Ammon's horn (tissue), 1 donor: ENCODE measurements at places on chromosomes 5 and 9.

- no peak for DNase-seq
Observed at GRCh38 chr9:135757356-135757755, 55.4 kb downstream of the KCNT1 start.

GRCh38 chr9:113660196-113660595, 196.7 kb downstream of the RGS3 start:
- no peak for DNase-seq

GRCh38 chr9:133786907-133787753, 49.0 kb upstream of the SARDH start:
- DNase-seq, result no peak

GRCh38 chr9:88076286-88077070, 61.8 kb downstream of the SPATA31C2 start:
- DNase-seq, result peak; percentile 78

GRCh38 chr5:150214289-150214688, 24.4 kb downstream of the SLC6A7 start:
- DNase-seq, result no peak

- DNase-seq, result no peak
Observed at GRCh38 chr5:35317586-35317985, 87.3 kb upstream of the PRLR start.

DNA sequence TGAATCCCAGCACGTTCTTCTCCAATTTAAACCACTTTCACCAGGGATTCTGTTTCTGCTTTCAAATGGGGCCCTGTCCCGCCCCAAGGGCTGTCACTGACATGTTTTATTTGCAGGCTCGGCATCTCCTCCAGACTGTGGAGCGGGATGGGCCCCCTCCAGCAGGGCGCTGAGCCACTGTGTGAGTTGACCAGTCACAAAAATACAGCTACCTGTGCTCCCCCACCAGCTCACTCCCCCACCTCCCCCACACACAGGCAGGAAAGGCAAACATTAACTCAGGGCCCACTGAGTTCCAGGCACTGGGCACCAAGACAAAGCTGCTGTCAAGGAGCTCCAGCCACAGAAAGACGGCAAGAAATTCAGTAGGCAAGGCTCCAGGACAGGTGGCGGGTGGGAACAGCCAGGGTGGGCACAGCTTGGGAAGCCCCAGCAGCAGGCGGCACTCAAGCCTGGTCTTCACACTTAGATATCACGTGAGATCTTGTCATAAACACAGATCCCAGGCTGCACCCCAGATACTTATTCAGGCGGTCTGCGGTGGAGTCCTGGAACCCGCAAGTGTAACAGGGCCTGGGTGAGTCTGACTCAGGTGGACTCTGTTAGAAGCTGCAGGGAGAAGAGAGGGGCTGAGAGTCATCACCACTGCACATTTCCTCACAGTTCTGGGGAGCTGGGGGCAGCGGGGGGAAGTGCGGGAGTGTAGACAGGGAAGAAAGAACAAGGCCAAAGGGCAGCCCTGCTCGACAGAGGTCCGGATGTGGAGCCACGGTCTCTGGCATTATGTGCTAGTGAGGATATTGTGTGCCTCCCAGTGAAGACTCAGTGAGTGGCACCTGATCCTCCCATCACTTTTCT, 44.7 kb downstream of the OR2V1 start:
- no peak for DNase-seq

DNA sequence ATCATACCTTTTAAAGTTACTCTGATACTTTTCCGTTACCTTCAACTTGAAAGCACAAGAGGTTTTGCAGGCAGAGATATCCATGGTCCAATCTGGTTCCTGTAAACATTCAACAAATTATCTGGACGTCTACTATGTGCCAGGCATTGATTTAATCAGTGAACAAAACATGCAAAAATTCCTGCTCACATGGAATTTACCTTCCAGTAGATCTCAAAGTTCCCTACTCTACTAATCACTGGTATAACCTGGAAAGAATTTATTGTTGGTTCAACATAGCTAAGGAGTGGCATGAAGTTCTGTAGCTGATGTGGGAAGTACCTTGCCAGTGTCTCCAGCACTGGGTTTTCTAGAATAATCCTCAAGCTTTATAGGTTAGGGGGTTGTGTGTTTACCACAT, 9.8 kb downstream of the OCLN start:
- no peak for DNase-seq

- DNase-seq, result no peak
Observed at GRCh38 chr9:18208166-18209059, 265.5 kb upstream of the ADAMTSL1 start.

DNA sequence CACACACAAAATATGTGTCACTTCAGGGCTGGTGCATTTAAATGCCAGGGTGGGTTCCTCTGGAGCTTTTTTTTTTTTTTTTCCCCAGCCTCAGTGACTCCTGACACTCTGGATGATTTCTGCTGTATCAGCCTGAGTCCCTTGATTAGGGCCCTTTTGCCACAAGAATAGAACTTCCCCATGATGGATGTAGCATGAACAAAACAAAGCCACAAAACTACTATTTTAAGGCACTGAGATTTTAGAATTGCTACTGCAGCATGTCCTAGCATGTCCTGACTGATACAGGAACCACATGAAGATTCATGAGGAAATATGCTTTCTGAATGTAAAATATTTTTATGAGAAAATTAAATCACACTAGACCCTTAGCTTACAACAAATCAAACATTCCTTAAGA, 13.9 kb upstream of the ADGRD2 start:
- no peak for DNase-seq

- no peak for DNase-seq
Observed at GRCh38 chr9:84068872-84069271, 88.3 kb downstream of the RMI1 start.

GRCh38 chr9:24590432-24590831, 44.7 kb upstream of the IZUMO3 start:
- DNase-seq, result no peak

DNA sequence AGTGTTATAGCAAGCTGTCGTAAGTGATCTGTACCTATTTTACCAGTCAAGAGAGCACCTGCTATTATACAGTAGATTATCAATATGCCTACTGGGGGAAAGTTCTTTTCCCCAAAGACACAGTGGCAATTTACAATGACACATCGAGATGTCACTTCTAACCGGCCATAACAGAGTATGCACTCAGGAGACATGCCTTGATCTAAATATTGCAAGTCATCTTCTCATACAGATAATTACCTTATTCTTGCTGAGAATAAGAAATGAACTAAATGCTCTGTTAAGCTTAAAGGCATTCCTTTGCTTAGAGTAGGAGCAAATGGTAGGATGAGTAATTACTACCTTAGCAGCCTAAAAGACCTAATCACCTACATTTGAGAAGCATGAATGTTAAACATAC, 71.6 kb downstream of the PKD2L2 start:
- no peak for DNase-seq

GRCh38 chr9:2576631-2577030, 45.0 kb upstream of the VLDLR start:
- DNase-seq, result no peak

DNA sequence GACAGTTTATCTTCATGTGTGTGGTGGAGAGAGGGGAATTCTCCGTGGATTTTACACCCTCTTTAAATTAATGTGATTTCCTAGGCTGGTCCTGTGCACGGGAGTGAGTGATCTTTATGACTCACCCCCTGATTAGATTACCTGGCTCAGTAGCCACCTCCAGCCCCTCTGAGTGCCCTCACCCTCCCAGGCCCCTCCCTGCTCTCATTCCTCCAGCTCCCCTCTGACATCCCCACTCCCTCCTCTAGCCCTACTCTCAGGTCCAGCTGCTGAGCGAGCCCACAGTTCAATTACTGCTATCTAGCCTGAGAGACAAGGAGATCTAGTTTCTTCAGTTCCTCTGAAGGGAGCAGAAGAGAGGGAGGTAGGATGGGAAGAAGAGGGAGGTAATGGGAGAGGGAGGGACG, 61.8 kb upstream of the ARAP3 start:
- DNase-seq, result no peak

DNA sequence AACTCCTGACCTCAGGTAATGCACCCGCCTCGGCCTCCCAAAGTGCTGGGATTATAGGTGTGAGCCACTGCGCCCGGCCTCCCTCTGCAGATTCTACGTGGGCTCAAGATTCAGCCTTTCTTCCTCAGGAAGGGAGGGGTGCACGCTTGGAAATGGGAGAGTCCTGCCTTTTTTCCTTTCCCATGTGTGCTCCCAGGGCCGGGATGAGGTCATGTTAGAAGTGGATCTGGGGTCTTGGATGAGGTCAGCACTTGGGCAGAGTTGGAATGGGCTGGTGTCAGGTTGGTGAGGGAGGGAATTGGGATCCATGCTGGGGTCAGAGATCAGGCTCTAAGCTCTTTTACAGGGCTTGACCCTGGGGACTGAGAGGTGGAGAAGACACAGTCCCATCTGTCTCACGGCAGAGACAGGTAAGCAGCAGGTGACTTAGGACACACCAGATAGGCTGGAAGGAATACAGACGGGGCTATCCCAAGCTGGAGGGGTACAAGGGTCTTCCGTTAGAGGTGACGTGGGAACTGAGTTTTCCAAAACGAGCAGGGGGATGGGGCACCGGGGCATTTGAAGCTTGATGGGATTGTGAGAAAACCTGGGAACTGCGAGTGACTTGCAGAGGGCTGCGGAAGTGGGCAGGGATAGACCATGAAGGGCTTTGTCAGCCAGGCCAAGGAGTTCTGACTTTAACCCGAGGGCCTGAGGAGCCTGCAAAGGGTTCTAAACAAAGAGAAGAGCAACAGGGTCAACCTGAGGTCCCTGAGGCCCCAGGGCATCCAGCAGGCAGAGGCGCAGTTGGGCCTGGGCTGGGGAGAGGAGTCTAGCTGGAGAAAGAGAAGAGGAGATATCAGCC, 1.8 kb upstream of the AQP7 start:
- DNase-seq, result no peak

- no peak for DNase-seq
Observed at GRCh38 chr9:4344946-4345345, 45.1 kb upstream of the GLIS3 start.

DNA sequence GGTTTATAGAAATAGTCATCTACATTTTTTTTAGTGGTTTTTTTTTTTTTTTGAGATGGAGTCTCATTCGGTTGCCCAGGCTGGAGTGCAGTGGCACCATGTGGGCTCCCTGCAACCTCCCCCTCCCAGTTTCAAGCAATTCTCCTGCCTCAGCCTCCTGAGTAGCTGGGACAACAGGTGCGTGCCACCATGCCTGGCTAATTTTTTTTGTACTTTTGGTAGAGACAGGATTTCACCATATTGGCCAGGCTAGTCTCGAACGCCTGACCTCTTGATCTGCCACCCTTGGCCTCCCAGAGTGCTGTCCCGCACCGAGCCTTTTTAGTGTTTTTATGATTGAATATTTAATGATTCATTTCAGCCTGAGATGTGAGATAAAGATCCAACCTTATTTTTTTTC, 27.3 kb downstream of the ANKRD33B start:
- DNase-seq, result no peak

DNA sequence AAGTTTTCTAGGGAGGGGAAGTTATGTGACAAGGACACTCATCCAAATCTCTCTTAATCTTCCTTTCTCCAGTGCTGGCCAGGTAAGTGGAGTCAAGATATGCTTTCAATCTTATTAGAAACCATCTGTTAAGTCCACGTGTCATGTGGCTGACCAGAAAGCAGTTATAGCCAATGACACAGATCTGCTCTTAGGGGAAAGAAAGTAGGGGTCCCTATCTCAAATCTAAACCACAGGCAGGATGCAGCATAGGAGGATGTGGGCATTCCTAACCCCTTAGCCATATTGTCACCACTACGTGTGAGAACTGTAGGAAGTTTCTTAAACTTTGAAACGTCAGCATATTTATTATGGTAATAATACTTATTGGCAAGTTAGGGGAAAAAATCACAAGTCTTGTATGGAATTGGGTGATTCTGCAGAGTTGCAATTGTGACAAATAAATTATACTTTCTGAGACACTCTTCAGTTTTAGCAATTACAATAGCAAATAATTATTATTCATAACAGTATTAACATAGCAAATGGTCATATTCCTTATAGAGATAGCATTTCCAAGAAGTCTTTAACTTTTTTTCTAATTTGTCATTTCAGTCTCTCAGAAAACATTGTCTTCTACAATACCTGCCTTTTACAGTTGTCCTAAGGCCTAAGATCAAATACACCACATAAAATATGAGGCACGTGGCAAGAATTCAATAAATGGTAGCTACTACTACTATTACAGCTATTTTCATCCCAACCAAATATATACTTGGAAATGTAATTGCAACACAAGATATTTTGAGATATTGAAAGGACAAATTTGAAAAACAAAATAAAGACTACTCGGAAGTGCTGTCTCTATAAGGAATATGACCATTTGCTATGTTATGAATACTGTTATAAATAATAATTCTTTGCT, 236.9 kb downstream of the PDE4D start:
- DNase-seq, result no peak

GRCh38 chr5:89735082-89735481, 674.5 kb downstream of the CETN3 start:
- DNase-seq, result no peak

DNA sequence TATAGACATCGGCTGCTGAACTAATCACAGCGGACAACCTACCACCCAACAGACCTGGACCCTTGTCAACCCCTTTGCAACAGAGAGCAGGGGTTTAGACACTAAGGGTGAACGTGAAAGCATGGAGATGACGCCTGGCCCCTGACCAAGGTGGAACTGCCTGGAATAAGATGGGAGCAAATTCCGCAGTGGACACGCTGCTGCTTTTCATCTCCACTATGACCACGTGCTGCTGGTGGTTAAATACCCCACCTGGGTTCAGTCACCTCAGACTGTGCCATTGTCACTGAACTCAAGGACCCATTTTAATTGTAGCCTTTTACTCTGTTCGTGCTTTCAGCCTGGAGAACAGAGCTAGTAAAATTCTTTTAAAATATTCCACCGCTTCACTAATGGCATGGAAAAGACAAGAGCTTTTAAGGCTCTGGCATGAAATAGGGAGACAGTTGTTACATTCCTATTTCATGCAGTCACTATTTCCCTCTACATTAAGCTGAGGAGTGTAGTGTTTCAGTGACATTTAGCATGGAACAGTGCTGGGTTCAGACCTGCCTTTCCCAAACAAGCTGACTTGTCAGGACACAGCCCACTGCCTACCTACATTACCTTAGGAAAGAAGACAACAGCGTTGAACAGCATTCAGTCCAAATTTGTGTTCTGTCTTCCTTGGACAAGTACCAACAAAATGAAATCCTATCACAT, 96.8 kb downstream of the ANKRD18B start:
- DNase-seq, result no peak

GRCh38 chr5:77843570-77844372, 67.6 kb upstream of the TBCA start:
- DNase-seq, result peak; percentile 50

GRCh38 chr5:59460368-59461153, 433.0 kb downstream of the PDE4D start:
- DNase-seq, result no peak

DNA sequence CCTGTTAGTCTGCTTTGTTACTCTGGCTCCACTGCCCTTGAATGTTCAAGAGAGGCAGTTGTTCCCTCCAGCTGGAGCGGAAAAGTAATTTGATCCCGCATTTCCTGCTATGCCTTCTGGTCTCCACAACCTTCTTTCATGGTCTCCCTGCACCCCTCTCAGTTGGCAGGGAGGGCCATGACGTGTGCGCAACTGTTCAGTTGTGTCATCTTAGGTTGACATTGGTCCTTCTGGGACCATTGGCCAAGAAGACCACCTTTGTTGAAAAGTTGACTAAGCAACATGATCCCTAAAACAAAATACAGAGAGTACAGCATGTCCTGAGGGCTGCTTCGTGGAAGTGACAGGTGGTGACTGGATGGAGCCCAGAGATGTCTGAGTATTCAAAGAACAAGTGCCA, 192.5 kb upstream of the TUT7 start:
- DNase-seq, result no peak

- peak; percentile 20 for DNase-seq
Observed at GRCh38 chr5:90356622-90357021, 52.9 kb downstream of the CETN3 start.
